Stimulated activated CD8-positive, alpha-beta memory T cell treated with anti-CD3 and anti-CD28 coated beads, Interleukin-7, amount 100 ng/mL, for 4 hours (primary cell): ENCODE measurements at places on chromosomes 5 and 9.

DNA sequence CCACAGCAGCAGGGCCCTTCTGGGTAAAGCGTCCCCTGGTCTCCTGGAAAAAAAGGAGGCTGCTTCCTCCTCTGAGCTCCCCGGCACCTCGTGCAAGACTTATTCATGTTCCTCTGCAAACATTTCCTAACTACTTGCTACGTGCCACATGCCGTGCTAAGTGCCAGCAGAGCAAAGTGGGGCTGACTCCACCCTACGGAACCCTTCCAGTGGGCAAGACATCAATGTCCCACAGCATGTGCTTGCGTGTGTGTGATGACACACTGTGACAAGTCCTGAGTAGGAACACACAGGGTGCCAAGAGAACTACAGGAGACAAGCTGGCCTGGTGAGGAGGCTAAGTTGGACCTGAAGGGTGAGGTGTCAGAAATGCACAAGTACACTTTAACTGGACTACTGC is 57.4 kb downstream of the SEMA4D start:
- no peak for DNase-seq

DNA sequence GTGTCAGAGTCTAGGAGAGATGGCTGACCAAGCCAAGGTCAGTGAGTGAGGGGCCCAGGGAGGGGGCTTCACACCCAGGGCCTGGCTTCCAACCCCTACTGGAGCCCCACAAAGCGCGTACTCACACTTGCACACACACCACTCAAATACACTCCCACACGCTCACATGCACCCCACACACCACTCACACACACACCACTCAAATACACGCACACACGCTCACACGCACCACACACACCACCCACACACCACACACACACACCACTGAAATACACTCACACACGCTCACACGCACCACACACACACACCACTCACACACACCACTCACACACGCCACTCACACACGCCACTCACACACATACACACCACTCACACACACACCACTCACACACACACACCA is 5.7 kb upstream of the ASB6 start:
- no peak for DNase-seq

DNA sequence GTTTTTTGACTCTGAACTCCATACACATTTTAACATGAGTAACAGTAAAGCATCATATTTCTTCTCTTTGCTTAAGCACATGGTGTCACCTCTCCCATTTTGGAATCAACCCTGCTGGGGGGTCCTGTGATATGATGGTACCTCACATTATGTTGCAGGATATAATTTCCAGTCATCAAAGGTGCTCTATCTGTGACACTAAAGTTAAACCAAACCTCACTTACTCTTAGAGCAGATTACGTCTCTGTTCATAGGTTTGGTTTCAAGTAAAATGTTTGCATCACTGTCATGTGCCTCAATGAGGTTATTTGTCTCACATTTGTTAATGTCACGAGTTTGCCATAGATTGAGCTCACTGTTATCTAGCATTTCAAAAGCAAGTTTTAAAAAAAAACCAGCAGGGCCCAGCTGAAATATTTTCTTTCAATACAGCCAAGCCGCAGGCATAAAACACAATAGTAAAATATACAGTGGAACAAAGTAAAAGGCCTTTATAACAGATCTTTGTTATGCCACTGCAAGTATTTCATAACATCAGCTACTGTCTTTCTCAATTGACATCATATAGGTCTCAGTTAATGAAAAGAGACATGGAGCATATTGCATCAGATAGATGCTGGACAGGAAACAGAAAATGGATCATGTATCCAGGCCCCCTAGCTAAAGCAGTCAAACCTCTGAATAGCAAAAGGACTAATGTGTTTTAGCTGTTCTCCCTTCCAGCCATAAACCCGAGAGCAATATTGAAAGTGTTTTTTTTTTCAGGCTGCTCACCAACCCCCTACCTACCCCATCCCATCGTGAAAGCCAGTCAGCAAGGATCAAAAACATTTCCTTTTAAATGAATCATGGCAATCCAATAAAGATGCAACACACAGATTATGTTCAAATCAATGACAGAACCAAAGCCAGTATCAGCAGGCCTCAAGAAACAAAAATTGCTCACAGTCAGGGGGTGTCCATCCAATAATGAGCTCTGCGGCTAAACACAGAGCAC is 182.1 kb upstream of the ITGA1 start:
- no peak for DNase-seq

DNA sequence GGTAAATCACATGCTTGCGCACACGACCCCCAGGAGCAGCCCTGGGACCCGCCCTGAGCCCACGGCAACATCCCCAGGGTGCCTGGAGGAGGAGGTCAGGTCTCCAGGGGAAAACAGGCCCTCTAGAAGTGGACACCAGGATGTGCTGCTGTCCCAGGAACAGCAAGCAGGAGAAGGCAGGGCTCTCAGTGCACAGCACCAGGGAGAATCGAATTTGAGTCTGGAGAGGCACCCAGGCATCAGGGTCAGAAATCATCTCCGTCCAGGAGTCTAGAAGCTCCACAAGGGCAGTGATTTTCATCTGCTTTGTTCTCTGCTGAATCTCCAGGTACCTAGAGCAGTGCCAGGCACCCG is 93.6 kb downstream of the PAX5 start:
- no peak for DNase-seq

GRCh38 chr9:113807173-113808061 is 68.7 kb upstream of the ZNF618 start:
- peak; percentile 2 for DNase-seq

DNA sequence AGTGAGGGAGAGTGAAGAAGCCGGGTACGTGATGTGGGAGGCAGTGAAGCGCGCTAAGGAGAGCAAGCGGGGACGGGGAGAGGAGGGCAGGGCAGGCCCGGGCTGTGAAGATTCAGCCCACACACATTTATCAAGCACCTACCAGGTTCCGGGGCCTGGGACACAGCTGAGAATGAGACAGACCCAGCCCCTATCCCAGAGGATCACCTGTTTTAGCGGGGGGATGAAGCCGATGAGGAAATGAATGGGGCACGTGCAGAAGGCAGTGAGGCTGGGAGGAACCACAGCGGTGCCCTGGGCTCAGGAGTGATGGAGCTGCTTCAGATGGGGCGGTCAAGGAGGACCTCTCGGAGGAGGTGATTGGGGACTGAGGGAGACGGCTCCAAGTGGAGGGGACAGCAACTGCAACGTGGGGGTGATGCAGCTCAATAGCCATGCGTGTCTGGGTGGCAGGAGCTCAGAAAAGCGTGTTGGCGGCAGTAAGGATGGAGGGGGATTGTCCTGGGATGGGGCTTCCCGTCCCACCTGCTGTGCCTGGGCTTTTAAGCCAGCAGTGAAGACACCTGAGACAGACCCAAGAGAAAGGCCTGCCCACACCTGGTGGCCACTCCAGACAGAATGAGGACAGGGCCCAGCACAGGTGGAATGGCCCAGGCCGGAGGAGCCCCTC is 77.5 kb upstream of the UNC5A start:
- DNase-seq: no peak

- peak; percentile 1 for DNase-seq
These were observed 432 bp downstream of the STARD4 start for GRCh38 chr5:111511831-111512374.

DNA sequence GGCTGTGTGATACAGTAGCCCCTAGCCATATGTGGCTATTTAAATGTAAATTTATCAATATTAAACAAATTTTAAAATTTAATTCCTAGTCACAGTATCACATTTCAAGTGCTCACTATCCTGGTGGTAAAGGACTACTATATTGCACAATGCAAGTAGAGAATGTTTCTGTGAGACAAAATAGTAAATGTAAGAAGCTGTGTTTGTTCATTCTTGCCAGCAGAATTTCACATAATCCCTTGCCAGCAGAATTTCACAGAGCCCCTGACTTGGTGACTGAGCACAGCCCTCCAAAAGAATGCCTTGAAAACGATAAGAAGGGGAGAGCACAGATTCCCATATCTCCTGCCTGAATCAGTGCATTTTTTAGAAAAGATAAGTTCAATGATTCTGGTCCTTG is 75.9 kb upstream of the SELENOP start:
- no peak for DNase-seq

GRCh38 chr9:130662099-130662969 is 2.1 kb upstream of the PRDM12 start:
- no peak for DNase-seq

GRCh38 chr5:148290271-148291195 is 21.7 kb upstream of the SPINK7 start:
- no peak for DNase-seq

- no peak for DNase-seq
These were observed 128.0 kb downstream of the ADAMTSL1 start for GRCh38 chr9:18601956-18602355.

GRCh38 chr9:137411260-137411644 is 11.7 kb downstream of the EXD3 start:
- no peak for DNase-seq

DNA sequence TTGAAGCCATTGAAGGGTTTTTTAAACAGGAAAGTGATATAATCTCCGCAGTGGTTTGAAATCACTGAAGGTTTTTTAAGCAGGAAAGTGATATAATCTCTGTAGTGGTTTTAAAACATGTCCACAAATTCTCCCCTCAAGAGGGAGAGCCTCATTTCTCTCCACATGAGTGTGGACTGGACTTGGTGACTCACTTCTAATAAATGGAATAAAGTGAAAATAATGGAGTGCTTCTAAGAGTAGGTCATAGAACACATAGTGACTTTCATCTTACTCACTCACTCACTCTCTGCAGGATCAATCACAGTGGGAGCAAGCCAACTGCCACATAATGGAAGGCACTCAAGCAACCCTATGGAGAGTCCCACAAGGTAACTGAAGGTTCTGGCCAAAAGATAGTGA is 12.0 kb downstream of the CTNNAL1 start:
- no peak for DNase-seq
